ENCODE measurements at places on chromosomes 5 and 9. TPM values are rescaled to one million over a fixed set of nuclear protein-coding genes. Genes with fewer than 3 reads are reported as not detected.

- no peak for DNase-seq
These were observed 222.7 kb downstream of the PDZD2 start for GRCh38 chr5:31861601-31862000.

GRCh38 chr9:122988920-122989621 is 44.4 kb upstream of the GPR21 start:
- DNase-seq, result no peak

Gene STPG3
- not detected for total RNA-seq

Gene ANKRD20A1
- total RNA-seq, result 0.34 TPM

GRCh38 chr5:139638090-139638735 is 9.9 kb upstream of the CXXC5 start:
- DNase-seq, result no peak

DNA sequence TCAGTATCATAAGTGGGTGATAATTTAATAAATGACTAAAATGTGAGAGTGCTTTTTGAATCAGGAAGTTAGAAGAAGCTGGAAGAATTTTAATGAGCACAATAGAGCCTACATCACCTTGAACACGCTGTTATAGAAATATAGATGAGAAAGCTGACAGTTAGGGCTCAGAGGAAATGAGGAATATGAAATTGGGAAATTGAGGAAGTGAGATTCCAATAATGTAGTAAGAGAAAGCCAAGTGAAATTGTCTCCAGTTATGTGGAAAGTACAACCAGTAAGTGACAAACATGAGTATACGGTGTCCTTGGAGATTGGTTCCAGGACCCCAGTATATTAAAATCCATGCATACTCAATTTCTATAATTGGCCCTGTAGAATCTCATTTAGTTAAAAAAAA is 235.9 kb upstream of the FAM174A start:
- DNase-seq, result no peak

DNA sequence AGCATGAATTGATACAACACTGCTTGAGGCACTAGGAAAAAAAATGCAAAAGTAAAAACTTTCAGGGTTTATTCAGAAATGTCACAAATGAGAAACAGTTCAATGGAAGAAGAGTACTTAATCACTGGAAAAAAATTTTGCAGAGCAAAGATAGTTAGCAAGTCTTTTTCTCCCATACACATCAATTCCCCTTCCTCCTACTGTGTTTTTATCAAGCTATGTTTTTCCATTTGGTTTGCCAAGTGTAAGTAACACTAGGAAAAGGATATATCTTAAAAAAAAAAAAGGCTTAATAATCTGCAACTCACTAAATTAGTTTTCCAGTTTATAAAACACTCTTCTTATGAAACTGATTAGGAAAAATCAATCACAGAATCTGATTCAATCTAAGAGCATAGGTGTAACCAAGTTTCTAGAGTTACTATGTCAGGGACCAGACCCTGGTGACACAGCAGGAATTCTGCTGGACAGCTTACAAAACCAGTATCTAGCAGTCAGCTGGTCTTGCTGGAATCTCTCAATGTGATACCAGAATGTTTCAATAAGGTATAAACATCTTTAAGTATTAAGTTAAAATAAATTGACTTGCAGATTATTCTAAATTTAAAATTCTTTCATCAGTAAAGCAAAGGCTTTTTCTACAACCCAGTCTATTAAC is 34.7 kb downstream of the RNF145 start:
- no peak for DNase-seq

DNA sequence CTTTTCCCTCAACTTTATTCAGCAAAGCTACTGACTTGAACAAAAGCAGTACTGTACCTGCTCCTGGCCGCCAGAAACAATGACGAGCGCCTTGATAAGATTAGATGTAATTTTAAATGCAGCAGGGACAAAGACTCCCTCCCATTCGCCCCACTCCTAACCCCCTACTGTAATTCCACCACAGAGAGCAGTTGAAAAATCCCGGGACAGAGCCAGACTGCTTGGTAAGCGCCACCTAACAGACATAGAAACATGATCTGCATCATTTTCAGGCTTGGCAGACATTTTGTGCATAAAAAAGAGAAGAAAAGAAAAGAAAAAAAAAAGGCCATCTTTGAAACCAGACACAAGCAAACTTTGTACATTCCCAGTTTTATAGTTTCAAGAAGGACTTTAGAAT is 81.9 kb downstream of the ISL1 start:
- DNase-seq, result no peak

DNA sequence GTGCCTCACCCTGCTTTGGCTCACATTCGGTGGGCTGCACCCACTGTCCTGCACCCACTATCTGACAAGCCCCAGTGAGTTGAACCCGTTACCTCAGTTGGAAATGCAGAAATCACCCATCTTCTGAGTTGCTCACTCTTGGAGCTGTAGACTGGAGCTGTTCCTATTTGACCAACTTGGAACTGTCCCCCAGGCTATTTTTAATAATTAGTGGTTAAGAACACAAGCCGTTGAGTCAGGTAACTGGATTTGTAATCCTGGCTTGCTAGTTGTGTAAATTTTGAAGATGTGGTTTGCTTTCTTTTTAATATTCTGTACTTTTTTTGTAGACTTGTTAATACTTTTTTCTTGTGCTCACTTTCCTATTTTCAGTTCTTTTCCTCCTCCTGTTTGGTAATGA is 81.2 kb downstream of the CNTLN start:
- DNase-seq, result no peak

- no peak for DNase-seq
These were observed 39.8 kb upstream of the COL5A1 start for GRCh38 chr9:134601764-134602163.

Gene PCDHB2
- 0.47 TPM for total RNA-seq

Gene SVEP1
- total RNA-seq, result 0.08 TPM

DNA sequence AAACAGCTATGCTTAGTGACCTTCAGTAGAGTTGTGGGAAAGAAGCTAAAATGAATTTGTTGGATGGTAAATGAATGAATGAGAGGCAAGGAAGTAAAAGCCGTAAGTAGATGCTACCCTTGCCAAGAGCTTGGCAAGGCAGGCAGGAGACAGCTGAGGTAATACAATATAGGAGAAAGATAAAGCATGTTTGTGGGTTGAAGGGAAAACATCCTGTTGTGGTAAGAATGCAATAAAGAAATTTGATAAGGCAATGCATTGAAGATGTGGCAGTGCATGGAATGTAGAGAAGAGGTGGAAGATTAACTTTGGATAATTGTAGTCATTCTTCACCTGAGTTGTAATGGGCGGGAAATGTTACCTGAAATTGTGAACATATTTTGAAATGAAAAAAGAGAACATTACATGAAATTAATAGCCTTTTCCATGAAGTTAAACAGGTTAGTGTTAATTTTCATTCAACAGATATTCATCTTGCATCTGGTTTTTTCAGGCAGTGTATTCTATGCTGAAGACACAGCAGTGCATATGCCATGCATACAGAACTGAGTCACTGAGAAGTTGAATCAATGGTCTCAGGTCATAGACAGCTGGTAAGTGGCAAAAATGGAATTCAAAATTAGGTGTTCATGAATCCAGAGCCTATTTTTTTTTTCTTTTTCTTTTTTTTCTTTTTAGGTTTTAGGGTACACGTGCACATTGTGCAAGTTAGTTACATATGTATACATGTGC is 43.4 kb upstream of the SPINK5 start:
- no peak for DNase-seq

Gene OMD
- total RNA-seq, result not detected

Gene C9
- not detected for total RNA-seq

GRCh38 chr5:154320224-154321089 is 125.3 kb upstream of the SAP30L start:
- DNase-seq, result no peak

DNA sequence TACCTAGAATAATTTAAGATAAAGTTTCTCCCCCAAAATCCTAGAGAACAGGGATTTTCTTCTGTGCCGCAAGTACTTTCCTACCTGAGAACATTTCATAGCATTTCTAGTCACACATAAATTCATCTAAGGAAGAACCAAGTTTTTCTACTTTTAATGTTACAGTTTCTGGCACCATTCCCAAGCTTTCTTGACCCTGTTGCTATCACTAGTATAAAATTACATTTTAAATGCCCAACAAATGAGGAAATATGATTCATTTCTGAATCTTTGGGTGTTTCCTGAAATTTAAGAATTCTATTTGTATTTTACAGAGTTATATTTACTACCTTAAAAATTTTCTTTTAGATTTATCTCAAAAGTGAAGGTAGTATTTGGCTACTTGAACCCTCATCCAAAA is 137.8 kb downstream of the LPAR1 start:
- no peak for DNase-seq

Gene KLF4
- total RNA-seq, result 0.81 TPM

- no peak for DNase-seq
These were observed 21.4 kb downstream of the CMBL start for GRCh38 chr5:10286162-10286861.

Gene FAM200C
- 0.76 TPM for total RNA-seq

DNA sequence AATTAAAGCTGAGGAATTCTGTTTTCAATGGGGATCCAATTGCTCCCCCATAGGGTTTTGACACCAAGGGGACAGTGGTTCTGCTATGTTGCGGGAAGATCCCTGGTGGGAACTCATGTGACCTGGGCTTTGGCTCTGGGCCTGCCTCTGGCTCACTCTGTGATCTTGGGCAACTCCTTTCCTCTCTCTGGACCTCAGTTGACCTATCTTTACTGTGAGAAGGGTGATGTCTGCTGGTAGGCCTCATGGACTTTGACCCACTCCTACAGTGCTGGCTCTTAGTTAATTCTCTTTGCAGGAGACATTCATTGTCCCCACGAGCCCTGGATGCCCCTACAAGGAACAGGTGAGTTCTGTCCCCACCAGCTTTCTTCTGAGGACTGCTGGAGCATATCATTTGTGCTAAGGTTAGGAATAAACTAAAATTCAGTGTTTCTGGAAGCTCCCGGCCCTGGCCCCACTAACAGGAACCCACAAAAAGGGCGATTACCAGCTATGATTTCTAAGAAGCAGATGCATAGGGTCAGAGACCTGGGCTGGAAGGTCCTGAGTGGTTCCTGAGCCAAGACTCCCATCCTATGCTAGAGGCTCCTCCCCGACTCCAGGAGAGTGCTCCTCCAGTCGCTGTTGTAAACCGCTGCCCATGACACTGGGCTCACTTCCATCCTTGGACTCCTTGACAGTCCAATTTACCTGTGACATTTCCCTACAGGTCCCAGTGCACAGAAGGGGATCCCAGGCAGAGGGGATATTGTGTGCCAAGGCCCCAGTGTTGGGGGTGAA is 218.3 kb downstream of the PAX5 start:
- DNase-seq, result no peak

DNA sequence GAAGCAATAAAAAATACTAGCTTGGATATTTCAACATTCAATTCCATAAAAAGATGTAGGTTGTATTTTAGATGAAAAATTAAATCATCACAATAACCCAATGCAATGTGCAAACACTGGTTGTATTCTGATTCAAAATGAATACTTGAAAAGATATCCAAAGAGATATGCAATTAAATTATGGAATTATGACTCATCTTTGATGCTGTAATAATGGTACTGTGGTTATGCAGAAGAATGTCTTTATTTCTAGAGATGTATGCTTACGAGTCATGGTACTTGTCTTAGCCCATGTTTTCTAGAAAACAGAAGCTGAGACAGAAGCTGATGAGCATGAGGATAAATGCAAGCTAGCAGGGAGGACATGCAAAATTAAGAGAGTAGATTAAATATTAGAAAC is 1941.4 kb upstream of the NUDT12 start:
- DNase-seq, result no peak

Gene TMEM174
- not detected for total RNA-seq

DNA sequence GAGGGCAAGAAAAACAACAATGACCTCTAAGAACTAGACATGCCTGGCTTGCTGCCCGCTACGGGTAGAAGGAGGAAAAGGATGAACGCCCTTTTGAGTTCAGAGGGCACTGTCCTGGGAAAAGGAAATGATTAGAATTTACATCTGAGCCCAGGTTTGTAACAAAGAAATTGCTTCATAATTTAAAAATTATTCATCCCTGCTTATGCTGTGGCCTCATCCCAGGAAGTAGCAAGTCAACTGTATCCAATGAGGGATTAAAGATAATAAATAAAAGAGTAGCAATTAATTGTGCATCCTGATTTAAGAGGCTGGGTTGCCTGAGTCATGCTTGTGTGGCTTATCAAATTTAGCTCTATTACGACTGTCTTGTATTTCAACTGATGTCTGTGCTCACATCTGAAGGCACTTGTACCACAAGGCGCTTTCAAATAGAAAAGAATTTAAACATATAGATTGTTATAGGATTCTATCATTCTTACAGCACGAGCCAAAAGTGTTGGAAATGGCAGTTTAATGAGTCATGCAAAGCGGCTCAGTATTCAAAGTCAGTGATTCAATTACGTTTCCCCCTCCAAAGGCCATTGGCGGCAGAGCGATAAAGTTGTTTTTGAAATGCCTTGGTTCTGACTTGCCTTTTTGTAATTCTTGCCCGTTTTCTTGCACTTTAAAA is 40.0 kb upstream of the DMRT1 start:
- DNase-seq, result no peak

- no peak for DNase-seq
These were observed 116.6 kb downstream of the KLHL3 start for GRCh38 chr5:137619191-137619870.

DNA sequence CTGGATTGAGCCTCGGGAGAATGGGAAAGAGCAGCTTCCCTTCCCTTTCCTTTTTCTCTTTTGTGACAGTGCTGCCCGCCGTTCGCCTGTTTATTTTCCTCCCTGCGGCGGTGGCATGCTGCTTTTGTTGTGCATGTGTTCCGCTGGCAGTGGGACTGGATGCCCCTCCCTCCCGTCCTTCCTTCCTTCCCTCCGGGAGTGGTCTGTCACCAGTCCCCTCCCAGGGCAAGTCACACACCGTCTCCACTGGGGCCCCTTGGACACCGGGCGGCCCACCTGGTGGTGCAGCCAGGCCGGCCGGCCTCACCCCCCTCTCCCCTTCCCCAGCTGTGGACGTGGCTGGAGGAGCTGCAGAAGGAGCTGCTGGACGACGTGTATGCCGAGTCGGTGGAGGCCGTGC is 214.7 kb downstream of the TRIO start:
- DNase-seq, result no peak

- no peak for DNase-seq
These were observed 236.9 kb downstream of the ARRDC3 start for GRCh38 chr5:91146230-91146629.

GRCh38 chr9:2263665-2264064 is 248.5 kb downstream of the SMARCA2 start:
- DNase-seq, result no peak

GRCh38 chr5:107840592-107840991 is 169.9 kb upstream of the EFNA5 start:
- DNase-seq, result no peak

Gene HSPA5
- 129 TPM for total RNA-seq

All from naive thymus-derived CD4-positive, alpha-beta T cell (primary cell).